ENCODE measurements at places on chromosomes 3 and 15.

- no peak for DNase-seq
These were observed 237.1 kb downstream of the RYR3 start for GRCh38 chr15:33547876-33548275.

DNA sequence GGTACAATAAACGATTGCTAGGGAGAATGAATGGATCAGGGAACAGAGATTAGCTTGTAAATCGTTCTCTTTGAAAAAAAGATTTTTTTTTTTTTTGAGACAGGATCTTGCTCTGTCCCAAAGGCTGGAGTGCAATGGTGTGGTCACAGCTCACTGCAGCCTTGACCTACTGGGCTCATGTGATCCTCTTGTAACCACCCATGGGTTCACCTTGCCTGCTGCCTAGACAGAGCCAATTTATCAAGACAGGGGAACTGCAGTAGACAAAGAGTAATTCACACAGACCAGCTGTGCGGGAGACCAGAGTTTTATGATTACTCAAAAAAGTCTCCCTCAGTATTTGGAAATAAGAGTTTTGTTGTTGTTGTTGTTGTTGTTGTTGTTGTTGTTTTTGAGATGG is 39.6 kb downstream of the METTL6 start:
- DNase-seq = no peak

DNA sequence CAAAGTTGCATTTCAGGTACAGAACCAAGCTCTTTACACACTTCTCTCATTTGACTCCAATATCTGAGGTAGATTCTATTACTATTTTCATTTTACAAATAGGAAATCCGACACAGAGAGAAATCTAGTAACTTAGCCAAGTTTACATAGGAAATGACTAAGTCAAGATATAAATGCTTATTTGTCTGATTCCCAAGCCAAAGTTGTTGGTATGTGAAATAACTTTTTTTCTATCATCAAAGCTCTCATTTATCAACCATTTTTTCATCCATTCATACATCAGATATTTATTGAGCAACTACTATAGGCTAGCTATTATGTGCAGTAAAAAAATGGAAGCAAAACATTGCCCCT is 89.2 kb upstream of the MITF start:
- DNase-seq = no peak

GRCh38 chr3:119579366-119580066 is at the start of gene ADPRH:
ADPRH (plus strand) TSS chr3:119579492; CDS start chr3:119582170, 2,678 bp downstream.
- peak; percentile 31 for DNase-seq

DNA sequence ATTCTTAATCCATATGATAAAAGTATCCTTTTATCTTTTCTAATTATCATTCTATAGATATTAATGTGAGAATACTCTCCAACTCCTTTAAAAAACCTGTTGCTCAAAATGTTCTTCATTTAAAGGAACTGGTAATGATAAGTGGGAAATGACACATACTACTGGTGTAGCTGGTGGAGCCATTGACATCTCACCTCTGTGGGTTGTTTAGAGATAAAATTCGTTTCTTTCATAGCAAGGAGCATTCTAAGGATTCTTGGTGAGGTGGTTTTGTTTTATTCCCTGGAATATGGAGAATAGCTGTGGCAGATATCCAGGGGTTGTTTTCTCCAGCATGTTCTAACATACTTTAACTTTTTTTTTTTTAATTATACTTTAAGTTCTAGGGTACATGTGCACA is 299.8 kb upstream of the THBS1 start:
- DNase-seq = no peak

GRCh38 chr3:153052096-153052460 is 109.9 kb upstream of the RAP2B start:
- no peak for DNase-seq

- DNase-seq = no peak
These were observed 437.4 kb downstream of the NR2F2 start for GRCh38 chr15:96767703-96768434.

- no peak for DNase-seq
These were observed 17.8 kb downstream of the TMEM212 start for GRCh38 chr3:171860830-171861535.

DNA sequence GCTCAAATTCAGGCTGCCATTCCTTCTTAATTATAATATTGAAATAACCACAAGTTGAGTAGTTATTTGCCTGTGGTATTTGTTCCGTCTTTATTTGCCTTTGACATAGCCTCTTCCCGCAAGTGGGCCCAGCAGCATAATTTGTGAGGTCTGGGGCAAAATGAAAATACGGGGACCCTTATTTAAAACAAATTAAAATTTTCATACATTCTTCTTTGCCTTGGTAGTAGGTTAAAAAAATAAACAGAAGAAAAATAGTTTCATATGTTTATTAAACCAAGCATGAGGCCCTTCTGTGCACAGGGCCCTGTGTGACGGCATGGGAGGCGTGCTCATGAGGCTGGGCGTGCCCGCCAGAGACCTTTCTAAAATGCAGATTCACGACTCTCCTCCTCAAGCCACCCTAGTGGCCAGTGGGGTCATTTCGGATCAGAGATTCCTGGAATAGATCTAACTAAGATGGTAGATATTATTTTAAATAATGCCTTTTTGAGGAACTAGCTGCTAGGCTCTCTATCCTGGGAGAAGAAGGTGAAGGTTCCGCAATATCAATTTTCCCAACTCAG is 35.4 kb downstream of the MASP1 start:
- no peak for DNase-seq

GRCh38 chr3:126671521-126671920 is 16.6 kb upstream of the TXNRD3 start:
- DNase-seq = no peak

- no peak for DNase-seq
These were observed 49.3 kb downstream of the C3orf70 start for GRCh38 chr3:185103359-185104127.

GRCh38 chr3:139982404-139982803 is 47.4 kb downstream of the CLSTN2 start:
- peak; percentile 19 for DNase-seq

GRCh38 chr15:89109238-89109637 is 21.0 kb downstream of the ABHD2 start:
- no peak for DNase-seq

DNA sequence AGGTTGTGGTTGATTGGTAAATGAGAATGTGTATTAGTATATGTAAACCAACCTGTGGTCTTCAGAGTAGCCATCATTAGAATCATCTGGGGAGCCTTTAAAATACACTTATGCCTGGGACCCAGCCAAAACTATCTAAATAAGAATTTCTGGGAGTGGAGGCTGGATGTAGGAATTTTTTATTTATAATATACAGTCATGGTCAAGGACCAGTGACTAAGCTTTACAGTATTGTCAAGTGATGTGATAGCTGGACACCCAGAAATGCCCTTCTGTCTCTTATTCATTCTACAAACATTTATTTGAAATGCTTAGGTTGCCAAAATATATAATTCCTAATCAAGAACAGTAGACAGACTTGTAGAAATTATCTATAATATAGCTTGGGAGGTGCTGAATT is 132.2 kb downstream of the MBNL1 start:
- DNase-seq = no peak

- no peak for DNase-seq
These were observed 453.0 kb upstream of the DPH6 start for GRCh38 chr15:35998663-35999602.

GRCh38 chr3:123395235-123395634 is 53.7 kb downstream of the ADCY5 start:
- DNase-seq = no peak

GRCh38 chr3:52325686-52326085 is 9.6 kb downstream of the DNAH1 start:
- no peak for DNase-seq

- peak; percentile 26 for DNase-seq
These were observed 26.0 kb upstream of the CA12 start for GRCh38 chr15:63407612-63408011.

- no peak for DNase-seq
These were observed 6.0 kb downstream of the MRAS start for GRCh38 chr3:138354376-138354775.

GRCh38 chr3:143363276-143363675 is 243.7 kb downstream of the CHST2 start:
- DNase-seq = no peak

GRCh38 chr3:56916716-56917360 is 115.1 kb upstream of the ARHGEF3 start:
- DNase-seq = no peak

DNA sequence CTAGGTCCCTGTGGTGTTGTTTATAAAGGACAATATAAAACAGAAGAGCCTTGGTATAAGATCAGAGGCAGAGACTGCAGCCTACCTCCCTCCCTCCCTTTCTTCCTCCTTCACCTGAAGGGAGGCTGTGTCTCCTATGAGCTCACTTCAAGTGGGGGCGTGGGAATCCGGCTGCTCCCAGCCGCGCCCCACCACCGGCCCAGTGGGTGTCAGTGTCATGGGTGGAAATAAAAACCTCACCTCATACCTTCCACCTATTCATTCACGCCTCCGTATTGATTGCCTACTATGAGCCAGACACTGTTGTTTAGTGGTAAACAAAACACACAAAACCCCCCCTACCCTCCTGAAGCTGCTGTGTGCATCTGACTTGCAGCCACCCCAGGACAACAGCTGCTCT is 181.9 kb downstream of the PDZRN3 start:
- no peak for DNase-seq

DNA sequence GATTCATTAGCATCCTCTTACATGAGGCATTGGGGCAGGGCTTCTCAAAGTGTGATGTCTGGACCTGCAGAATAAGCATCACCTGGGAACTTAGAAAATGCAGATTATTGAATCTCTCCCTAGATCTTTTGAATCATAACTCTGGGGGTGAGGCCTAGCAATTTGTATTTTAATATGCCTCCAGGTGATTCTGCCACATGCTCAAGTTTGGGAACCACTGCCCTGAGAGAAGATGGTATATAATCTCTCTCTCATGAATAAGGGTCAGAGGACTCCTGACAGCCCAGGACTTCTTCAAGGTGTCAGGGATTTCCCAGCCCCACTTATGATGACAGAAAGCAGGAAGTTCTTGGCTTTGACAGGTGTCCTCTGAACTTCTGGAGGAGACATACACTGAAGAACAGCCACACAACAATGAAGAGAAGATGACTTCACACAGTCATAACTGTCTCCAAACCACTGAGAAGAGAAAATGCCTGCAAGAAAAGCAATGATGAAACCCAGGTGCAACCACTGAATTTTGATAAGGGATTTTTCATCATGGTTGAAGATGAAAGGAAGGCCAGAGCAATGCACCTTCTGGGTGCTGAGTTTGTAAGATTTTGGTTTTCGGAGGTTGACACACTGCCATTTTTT is 211.9 kb upstream of the MRPL3 start:
- no peak for DNase-seq

DNA sequence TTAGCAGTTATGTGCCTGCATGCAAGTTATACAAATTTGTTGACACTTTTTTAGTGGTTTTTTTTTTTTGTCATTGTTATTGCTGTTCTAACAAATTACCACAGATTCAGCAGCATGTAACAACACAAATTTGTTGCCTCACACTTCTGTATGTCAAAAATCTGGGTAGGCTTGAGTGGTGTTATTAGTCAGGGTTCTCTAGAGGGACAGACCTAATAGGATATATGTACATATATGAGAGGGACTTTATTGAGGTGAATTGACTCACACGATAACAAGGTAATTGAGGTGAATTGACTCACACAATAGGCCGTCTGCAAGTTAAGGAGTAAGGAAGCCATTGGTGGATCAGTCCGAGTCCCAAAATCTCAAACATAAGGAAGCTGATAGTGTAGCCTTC is 15.0 kb upstream of the PLSCR1 start:
- no peak for DNase-seq

DNA sequence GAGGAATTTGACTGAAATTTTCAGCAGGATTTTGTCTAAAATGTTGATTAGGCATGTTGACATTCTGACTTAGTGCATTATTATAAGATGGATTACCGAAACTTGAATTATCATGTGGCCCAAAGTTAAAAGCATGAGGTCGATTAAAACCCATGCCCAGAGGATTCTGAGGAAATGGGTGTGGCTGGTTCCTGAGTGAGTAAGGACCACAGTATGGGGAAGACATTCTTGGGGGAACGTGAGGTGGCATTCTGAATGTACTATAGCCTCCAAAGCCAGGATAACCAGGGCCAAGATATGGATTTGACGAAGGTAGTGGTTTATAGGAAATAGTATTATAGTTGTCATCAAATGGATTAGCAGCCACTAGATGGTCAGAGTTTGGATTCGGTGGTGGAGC is 38.7 kb upstream of the DNAAF4 start:
- DNase-seq = no peak

- no peak for DNase-seq
These were observed 25.9 kb upstream of the SPRED1 start for GRCh38 chr15:38226608-38227266.

- DNase-seq = no peak
These were observed 342.6 kb upstream of the TPRG1 start for GRCh38 chr3:188829130-188829529.

- DNase-seq = peak; percentile 87
These were observed 4.4 kb downstream of the GXYLT2 start for GRCh38 chr3:72892081-72892775.

Measured in NCI-H1092 treated with DMSO at 0.1 percent for 48 hours (cell line).